ENCODE measurements at places on chromosomes 2 and 18. TPM values are rescaled to one million over a fixed set of nuclear protein-coding genes. Genes with fewer than 3 reads are reported as not detected.

Gene COL3A1
- total RNA-seq = 30.4 TPM

Gene CERKL
- total RNA-seq = 2.9 TPM

Gene CD8B
- total RNA-seq = not detected

Gene TMEM182
- 8.1 TPM for total RNA-seq

Gene RTP5
- not detected for total RNA-seq

Gene CRYBA2
- total RNA-seq = 30.1 TPM

Gene IL37
- total RNA-seq = not detected

Gene DCDC2C
- total RNA-seq = not detected

Gene CXCR1
- total RNA-seq = not detected

Gene PPP1R1C
- total RNA-seq = 5.6 TPM

Gene FAM237A
- total RNA-seq = not detected

Gene MPPE1
- total RNA-seq = 37.4 TPM

DNA sequence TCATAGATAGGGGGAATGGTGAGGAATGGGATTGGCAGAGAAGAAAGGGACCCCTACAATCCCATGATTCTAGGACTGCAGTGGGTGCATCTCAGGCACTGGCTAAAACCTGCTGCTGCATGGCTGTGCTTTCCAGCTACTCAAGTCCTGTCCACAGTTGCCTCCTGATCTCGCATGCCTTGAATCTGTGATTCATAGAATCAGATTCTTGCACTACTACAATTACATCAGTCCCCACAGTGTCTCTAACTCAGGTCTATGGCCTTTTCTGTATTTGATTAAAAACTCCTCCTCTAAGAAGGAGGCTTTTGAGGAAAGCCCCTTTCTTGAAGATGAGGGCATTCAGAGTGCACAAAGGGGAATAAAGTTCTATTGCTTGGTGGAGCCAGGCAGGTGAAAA is 117.4 kb downstream of the LRATD1 start:
- no peaks in the 10 kb centered on the region for H3K27me3 ChIP-seq
- no peaks in the 10 kb centered on the region for H3K4me1 ChIP-seq
- no peaks in the 10 kb centered on the region for H3K36me3 ChIP-seq

- no peaks in the 10 kb centered on the region for H3K36me3 ChIP-seq
- H3K27me3 ChIP-seq = no peaks in the 10 kb centered on the region
- H3K27ac ChIP-seq = no peak overlapping the region
- H3K4me3 ChIP-seq = no peak overlapping the region
Observed at GRCh38 chr18:58657081-58657480, 14.2 kb upstream of the MALT1 start.

GRCh38 chr2:30960213-30960612 is 153.0 kb upstream of the CAPN13 start:
- no peaks in the 10 kb centered on the region for H3K4me1 ChIP-seq
- no peak overlapping the region for H3K4me3 ChIP-seq

- H3K27me3 ChIP-seq = no peaks in the 10 kb centered on the region
- H3K4me3 ChIP-seq = no peak overlapping the region
- no peaks in the 10 kb centered on the region for H3K36me3 ChIP-seq
- DNase-seq = no peak
Observed at GRCh38 chr2:166900700-166901099, 12.4 kb downstream of the XIRP2 start.

- no peak for DNase-seq
- peaks cover 3% of the 10 kb centered on the region for H3K27me3 ChIP-seq
- H3K36me3 ChIP-seq = no peaks in the 10 kb centered on the region
- no peak overlapping the region for H3K4me3 ChIP-seq
- no peaks in the 10 kb centered on the region for H3K4me1 ChIP-seq
- no peak overlapping the region for H3K27ac ChIP-seq
Observed at GRCh38 chr2:10844097-10844496, 31.5 kb upstream of the PDIA6 start.

- no peak overlapping the region for H3K27ac ChIP-seq
- no peaks in the 10 kb centered on the region for H3K36me3 ChIP-seq
- H3K4me3 ChIP-seq = no peak overlapping the region
Observed at GRCh38 chr2:40129725-40130124, 322.2 kb downstream of the SLC8A1 start.

- no peaks in the 10 kb centered on the region for H3K27me3 ChIP-seq
- H3K4me1 ChIP-seq = no peaks in the 10 kb centered on the region
- peaks cover 10% of the 10 kb centered on the region for H3K36me3 ChIP-seq
- no peak overlapping the region for H3K4me3 ChIP-seq
- no peak overlapping the region for H3K27ac ChIP-seq
Observed at GRCh38 chr2:238009563-238009962, 42.7 kb downstream of the UBE2F start.

DNA sequence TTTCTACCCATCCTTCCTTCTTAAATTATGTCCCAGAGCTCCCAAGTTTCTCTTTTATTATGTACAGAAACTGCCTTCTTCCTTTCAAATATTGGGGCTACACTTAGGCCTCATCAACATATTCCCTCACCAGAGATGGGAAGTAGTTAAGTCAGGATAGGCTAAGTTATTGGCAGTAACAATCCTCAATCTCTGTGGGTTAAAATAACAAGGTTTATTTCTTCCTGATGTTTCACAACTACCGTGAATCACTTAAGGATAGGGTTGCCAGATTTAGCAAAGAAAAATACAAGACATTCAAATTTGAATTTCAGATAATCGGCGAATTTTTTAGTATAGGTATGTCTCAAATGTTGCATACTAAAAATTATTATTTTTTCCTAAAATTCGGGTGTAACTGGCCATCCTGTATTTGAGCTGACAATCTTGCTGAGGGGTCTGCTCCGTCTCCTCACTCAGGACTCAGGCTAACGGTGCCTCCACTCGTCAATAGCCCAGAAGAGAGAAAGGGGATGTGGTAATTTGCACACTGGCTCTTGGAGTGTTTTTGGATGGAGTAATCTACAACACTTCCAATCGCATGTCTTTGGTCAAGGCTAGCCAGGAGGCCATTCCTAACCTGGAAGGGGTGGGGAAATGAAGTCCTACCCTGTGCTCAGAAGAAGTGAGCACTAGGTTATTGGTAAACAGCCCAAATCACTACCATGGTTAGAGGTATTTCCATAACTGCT is 91.7 kb downstream of the ACTR3 start:
- H3K4me1 ChIP-seq = peaks cover 21% of the 10 kb centered on the region
- H3K4me3 ChIP-seq = no peak overlapping the region
- no peaks in the 10 kb centered on the region for H3K27me3 ChIP-seq
- DNase-seq = no peak

- no peaks in the 10 kb centered on the region for H3K36me3 ChIP-seq
- H3K4me3 ChIP-seq = no peak overlapping the region
- no peak for DNase-seq
- H3K4me1 ChIP-seq = no peaks in the 10 kb centered on the region
- no peaks in the 10 kb centered on the region for H3K27me3 ChIP-seq
- no peak overlapping the region for H3K27ac ChIP-seq
Observed at GRCh38 chr2:81714817-81715216, 1410.3 kb upstream of the LRRTM1 start.

GRCh38 chr2:23594460-23594825 is 209.5 kb downstream of the KLHL29 start:
- peaks cover 14% of the 10 kb centered on the region for H3K27me3 ChIP-seq
- H3K36me3 ChIP-seq = no peaks in the 10 kb centered on the region
- no peak for DNase-seq
- H3K4me3 ChIP-seq = no peak overlapping the region

DNA sequence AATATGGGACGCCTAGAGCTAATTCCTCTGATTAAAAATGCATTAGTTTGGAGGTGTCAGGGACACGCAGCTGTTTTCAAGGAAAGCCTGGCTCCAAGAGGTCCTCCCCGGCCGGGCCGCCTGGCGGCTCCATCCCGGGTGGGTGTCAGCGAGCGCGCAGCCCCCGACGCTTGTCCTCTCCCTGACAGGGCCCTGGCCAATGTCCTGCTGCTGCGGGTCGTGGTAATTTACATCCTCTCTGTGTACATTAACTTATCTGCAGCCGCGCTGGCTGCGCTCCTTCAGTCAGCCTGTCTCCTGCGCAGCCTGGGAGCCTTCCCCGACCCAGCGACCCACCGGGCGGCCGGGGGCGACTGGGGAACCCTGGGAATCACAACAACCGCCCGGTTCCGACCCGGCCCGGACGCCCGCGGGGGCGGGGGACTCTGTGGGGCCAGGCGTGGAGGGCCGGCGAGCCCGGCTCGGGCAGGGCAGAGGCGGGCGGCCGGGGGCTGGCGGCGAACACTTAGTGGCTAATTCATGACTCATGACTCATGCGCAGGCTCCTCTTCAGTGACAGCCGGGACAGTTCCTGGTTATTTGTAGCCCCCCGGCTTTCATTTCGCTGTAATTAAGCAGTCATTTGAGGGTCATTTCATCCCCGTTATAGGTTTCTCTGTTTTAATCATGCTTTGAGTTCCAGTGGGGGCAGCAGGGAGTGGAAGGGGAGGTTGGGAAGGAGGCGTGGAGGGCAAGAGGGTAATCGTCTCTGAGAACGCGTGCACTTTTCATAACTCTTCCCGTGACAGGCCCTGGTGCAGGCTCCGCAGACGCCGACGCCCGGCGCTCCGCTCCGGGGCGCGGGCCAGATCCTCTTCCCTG is 141.9 kb upstream of the CTAGE1 start:
- peak overlapping the region; percentile 93 for H3K27ac ChIP-seq
- no peaks in the 10 kb centered on the region for H3K36me3 ChIP-seq
- peaks cover 15% of the 10 kb centered on the region for H3K4me1 ChIP-seq
- peak overlapping the region; percentile 80 for H3K4me3 ChIP-seq
- peaks cover 9% of the 10 kb centered on the region for H3K27me3 ChIP-seq
- peak; percentile 69 for DNase-seq

DNA sequence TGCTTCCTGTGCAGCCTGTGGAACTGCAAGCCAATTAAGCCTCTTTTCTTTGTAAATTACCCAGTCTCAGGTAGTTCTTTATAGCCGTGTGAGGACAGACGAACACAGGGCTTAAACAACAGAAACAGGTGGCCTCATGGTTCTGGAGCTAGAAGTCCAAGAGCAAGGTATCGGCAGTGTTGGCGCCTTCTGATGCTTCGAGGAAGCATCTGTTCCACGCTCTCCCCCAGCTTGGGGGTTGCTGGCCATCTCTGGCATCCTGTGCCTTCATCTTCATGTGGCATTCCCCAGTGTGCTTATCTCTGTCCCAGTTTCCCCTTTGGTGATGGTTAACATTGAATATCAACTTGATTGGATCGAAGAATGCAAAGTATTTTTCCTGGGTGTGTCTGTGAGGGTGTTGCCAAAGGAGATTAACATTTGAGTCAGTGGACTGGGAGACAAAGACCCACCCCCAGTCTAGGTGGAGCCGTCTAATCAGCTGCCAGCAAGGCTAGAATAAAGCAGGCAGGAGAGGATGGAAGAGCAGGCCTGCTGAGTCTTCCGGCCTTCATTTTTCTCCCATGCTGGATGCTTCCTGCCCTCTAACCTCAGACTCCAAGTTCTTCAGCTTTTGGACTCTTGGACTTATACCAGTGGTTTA is 287.6 kb downstream of the PHLPP1 start:
- H3K4me1 ChIP-seq = peaks cover 3% of the 10 kb centered on the region
- no peaks in the 10 kb centered on the region for H3K27me3 ChIP-seq
- H3K36me3 ChIP-seq = no peaks in the 10 kb centered on the region
- no peak overlapping the region for H3K4me3 ChIP-seq

DNA sequence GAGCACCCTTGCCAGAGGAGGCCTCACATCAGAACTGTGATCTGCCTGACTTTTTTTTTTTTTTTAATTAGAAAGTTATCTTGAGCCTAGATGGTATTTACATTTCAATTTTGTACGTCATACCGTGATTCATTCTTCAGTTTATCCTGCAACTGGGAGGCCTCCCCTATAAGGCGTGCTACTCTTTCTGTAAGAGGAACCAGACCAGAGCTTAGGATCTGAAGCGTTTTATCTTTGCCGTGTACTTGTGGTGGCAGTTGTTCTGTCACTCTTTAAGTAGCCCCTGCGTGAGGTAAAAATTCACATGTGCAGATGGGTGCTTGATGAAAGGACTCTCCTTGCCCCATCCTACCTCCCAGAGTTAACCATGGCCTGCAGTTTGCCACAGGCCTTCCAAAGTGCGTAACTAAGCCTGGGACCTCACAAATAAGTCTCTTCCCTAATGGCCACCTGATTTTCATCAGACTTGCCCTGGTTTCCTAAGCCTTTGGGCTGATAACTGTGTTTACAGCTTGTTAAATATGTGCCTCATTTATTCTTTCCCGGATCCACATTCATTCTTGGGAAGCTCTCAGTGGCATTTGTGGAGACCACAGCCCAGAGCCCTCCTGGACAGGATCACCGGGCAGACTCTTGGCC is 96.0 kb downstream of the MTCL1 start:
- peaks cover 36% of the 10 kb centered on the region for H3K4me1 ChIP-seq
- DNase-seq = no peak
- H3K27ac ChIP-seq = peak overlapping the region; percentile 38
- H3K4me3 ChIP-seq = no peak overlapping the region

GRCh38 chr2:21083482-21083881 is 39.6 kb upstream of the APOB start:
- no peak for DNase-seq
- H3K36me3 ChIP-seq = no peaks in the 10 kb centered on the region
- no peak overlapping the region for H3K27ac ChIP-seq
- H3K4me1 ChIP-seq = no peaks in the 10 kb centered on the region
- no peak overlapping the region for H3K4me3 ChIP-seq

GRCh38 chr2:12750166-12750905 is 33.6 kb downstream of the TRIB2 start:
- DNase-seq = no peak
- no peak overlapping the region for H3K27ac ChIP-seq
- no peaks in the 10 kb centered on the region for H3K27me3 ChIP-seq
- no peak overlapping the region for H3K4me3 ChIP-seq
- no peaks in the 10 kb centered on the region for H3K4me1 ChIP-seq

- H3K27ac ChIP-seq = no peak overlapping the region
- no peak for DNase-seq
Observed at GRCh38 chr18:45119876-45120275, 439.2 kb downstream of the SETBP1 start.

GRCh38 chr2:27573452-27573851 is 9.4 kb upstream of the ZNF512 start:
- DNase-seq = no peak
- H3K27me3 ChIP-seq = peaks cover 11% of the 10 kb centered on the region
- H3K4me3 ChIP-seq = no peak overlapping the region
- H3K27ac ChIP-seq = no peak overlapping the region
- peaks cover 6% of the 10 kb centered on the region for H3K36me3 ChIP-seq

DNA sequence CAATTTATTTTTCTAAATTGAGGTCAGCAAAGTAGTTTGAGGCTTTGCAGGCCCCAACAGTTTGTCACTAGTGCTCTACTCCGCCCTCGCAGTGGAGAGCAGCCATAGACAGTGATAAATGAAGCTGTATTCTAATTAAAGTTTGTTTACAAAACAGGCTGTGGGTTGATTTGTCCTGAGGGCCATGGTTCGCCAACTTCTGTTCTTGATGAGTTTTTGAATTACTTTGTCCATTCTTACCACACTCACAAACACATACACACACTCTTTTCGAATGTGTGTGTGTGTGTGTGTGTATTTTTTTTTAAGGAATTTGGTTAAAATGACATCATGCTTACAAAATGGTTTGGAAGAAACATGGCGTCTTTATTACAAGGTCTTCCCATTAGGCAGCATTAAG is 68.6 kb downstream of the MTCL1 start:
- H3K36me3 ChIP-seq = peaks cover 2% of the 10 kb centered on the region
- DNase-seq = no peak
- H3K4me1 ChIP-seq = peaks cover 24% of the 10 kb centered on the region
- no peaks in the 10 kb centered on the region for H3K27me3 ChIP-seq
- H3K27ac ChIP-seq = peak overlapping the region; percentile 67
- no peak overlapping the region for H3K4me3 ChIP-seq

All from progenitor cell of endocrine pancreas (in vitro differentiated cells).